Caudate nucleus (tissue), 63 donors: ENCODE measurements at places on chromosomes 3 and 15.

DNA sequence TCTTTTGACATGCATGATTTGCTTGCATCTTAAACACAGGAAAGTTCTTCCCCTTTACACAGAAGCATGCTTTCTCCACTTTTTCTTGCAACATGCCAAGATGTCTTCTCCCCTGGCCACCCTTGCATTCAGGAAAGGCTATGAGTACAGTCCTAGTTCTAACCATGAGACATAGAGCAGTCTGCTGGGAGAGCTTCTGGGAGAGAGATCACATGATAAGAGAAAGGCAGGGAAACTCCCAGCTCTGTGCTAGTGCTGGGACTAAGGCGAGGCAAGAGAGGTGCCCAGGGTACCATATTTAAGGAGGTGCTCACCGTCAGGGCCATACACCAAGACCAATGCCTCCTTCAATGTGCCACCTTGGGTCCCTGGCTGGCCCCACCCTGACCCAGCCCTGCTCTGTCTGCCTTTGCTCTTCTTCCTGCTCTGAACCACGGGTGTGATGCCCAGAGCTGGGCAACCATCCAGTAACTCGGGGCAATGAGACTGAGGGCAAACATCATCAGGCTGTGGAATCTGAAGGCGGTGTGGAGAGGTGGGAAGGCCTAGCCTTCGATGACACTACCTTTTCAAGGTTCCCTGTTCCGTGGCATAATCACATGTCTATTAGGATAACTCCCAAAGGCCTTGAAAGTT is 77.4 kb upstream of the PRR20G start:
- DNase-seq, result no peak

DNA sequence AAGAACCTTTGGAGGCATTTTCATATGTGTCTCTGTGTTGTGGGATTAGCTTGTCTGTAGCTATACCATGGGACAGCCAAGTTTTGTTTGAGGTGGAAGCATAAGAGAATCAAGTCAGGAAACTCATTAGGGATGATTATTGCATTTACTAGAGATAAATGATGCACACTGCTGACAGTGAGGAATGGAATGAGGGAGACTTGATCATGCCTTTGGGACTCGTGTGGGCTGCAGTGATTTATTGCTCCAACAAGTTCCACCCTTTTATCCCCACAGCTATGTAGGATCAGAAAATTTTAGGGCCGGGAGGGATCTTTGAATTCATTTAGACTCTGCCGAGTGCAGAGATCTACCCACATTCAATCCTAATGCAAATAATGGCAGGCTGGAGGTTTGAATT is 16.3 kb downstream of the ZNF385D start:
- no peak for DNase-seq

- no peak for DNase-seq
Measured at GRCh38 chr3:103684904-103685303, 1250.1 kb downstream of the ZPLD1 start.

GRCh38 chr15:66405007-66405406 is 18.3 kb downstream of the MAP2K1 start:
- DNase-seq, result no peak

DNA sequence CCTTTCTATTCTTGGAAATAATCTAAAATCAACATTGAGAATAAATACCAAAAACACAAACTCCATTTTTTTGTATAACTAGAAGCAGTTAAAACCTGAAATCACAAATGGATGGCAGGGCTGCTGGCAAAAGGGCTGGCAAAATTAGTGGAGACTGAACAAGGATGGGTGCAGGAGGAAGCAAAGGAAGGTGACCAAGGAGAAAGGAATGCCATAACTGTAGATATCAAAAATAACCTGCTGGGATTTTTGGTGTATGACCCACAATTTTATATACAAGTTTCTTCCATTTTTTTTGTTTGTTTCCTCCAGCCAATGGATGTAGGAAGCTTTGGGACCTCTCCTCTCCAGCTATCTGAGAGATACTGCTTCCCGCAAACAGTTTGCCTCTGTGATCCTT is 12.7 kb downstream of the CFAP44 start:
- no peak for DNase-seq

GRCh38 chr3:111853068-111853467 is 6.0 kb upstream of the PHLDB2 start:
- DNase-seq, result no peak

GRCh38 chr15:32893421-32893820 is 175.6 kb downstream of the GREM1 start:
- DNase-seq, result no peak

DNA sequence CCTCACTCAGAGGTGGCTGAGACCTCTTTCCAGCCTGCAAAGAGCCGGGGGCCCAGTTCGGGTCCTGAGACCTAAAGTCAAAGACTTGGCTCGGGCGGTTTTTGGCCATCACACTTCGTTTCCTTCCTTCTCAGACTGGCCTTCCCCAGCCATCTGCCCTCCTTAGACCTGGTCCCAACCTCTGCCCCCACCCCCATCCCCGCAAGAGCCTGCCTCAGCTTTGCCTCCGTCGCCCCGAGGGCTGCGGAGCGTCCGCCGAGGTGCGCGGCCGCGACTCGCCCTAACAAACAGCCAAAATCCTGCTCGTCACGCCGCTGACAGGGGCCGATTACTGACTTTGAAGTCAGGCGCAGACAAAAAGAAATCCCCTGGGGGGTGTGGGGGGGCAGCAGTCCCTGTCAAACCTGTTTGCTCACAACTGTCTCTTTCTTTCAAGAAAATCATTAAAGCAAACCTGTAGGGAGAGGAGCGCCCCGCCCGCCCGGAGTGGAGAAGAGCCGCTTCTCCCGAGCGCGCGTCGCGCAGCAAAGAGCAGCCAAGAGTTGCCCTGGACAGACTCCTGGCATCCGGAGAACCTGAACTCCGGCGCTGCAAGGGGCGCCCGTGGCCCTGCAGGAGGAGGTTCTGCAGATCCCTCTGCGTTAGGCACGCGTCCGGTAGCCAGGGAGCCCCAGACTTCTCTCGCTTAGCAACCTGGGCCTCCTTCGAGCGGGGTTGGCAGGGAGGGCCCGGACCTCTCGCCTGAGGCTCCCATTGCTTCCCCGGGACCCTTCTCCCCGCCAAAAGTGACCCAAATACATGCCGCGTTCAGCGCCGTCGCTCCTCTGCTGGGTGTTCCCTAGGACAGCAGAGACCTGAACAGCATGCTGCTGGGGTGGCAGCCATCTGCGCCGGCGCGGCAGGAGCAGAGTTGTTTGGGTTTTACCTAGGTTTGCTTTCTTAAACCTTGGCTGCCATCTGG is 4.5 kb downstream of the SOX14 start:
- no peak for DNase-seq
